Activated CD4-positive, CD25-positive, alpha-beta regulatory T cell (primary cell): ENCODE measurements at places on chromosomes 5 and 9.

DNA sequence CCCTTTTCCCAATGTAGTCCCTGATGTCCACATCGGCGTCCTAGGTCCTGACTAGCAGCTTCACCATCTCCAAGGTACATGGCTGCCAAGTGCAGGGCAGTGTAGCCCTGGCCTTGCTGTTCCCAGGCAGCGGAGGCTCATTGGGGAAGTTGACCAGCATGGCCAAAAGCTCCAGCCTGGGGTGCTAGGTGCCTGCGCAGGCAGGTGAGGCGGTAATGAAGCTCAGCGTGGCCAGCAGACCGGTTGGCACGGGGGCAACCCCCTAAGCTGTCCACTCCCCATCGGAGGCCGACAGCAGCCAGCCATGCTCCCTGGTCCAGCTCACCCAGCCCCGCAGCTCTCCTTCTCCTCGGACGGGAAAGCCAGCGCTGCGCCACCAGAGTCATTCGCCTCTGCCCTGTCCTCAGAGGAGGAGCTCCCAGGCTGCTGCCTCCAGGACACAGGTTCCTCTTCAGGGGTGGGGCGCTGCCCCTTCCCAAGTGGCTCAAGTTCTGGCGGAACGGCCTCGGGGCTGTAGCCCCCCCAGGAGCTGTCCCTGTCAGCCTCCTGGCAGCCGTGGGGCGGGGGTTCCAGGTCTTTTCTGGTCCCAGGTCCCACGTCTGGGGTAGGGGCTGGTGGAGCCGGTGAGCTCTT is 1218.2 kb downstream of the FOXD4L5 start:
- DNase-seq, result no peak

- no peak for DNase-seq
These were observed 2.0 kb downstream of the CDC14B start for GRCh38 chr9:96617439-96618185.

- DNase-seq, result no peak
These were observed 6.3 kb downstream of the SHB start for GRCh38 chr9:38062498-38063362.

GRCh38 chr9:137853392-137853995 is 24.1 kb upstream of the CACNA1B start:
- no peak for DNase-seq

DNA sequence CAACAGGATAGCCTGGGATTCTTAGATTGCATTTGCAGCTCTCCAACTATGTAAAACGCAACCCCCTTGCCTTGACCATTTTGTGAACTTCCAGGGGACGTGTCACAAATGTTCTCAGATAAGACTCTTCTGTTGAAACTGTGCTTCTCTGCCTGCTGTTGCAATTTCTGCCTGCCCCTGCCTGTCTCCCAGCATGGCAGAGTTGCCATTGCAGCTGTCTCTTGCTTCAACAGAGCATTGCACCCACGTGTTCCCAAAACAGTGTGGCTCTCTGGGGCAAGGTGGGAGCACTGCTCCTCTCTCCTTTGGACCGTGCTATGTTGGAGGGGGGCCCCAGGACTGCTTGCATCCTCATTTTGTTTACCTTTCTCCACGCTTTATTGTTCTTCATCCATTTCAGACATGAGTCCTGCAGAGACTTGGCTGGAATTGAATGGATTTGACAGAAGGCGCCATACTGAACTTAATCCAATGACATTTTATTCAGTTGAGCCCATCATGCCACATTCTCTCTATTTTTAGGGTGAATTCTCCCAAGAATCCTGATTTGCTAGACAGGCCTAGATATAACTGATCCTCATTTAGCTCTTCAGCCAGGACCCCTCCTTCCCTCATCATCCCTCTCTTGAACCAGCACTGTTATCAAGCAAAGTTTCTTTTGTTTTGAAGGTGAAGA is 90.7 kb downstream of the MAT2B start:
- no peak for DNase-seq

DNA sequence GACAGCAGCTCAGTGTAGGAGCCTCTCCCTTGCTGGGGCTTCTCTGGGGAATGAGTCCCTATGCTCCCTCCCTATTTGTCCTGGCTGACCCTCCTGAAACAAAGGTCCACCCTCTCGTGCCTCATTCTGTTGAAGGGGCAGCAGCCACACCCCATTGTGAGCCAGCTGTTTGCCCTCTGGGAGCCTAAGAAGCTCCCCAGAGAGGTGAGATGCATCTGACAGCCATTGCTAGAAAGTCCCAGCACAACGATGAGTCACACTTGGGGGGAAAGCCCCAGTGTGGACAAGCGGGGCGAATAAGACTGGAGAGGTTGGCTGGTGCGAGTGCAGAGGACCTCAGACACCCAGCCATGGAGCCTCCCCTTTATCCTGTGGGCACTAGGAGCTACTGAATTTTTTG is 101.4 kb downstream of the PPARGC1B start:
- no peak for DNase-seq

GRCh38 chr5:164346785-164347630 is 841.6 kb downstream of the MAT2B start:
- no peak for DNase-seq

GRCh38 chr5:172850454-172850797 is 16.4 kb downstream of the ERGIC1 start:
- DNase-seq, result no peak

DNA sequence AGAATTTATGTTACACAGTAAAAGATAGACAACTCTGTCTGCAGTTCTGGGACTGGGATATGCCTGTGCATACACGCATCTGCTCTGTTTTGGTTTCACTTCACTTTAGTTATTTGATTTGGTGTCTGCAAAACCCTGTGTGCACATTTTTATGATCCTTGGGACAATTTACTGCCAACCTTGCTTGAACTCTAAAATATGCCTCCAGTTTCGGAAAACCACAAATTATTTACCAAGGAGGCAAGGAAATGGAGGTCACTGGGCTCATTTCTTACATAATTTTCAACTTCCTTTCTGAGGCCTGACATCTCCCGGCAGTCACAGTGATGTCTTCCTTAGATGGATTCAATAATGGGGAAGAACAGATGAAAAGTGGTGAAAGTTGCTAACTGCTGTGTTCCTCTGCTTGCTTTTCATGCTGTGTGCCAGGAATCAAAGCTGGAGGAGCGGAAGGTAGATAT is 61.2 kb upstream of the TAF11L2 start:
- no peak for DNase-seq

DNA sequence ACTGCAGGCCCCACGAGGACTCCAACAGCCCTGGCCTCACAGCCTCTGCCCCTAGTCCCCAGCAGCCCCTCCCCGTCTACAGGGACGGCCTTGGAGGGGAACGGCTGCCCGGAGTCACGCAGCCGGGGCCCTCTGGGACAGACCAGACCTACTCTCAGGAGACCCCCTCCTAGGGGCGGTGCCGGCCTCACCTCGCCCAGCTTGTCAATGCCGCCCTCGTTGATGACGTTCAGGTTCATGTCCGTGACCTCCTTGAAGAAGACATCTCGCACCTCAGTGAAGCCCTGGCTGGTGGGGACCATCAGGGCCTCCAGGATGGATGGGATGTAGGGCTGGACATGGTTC is 58.6 kb downstream of the LRSAM1 start:
- no peak for DNase-seq

DNA sequence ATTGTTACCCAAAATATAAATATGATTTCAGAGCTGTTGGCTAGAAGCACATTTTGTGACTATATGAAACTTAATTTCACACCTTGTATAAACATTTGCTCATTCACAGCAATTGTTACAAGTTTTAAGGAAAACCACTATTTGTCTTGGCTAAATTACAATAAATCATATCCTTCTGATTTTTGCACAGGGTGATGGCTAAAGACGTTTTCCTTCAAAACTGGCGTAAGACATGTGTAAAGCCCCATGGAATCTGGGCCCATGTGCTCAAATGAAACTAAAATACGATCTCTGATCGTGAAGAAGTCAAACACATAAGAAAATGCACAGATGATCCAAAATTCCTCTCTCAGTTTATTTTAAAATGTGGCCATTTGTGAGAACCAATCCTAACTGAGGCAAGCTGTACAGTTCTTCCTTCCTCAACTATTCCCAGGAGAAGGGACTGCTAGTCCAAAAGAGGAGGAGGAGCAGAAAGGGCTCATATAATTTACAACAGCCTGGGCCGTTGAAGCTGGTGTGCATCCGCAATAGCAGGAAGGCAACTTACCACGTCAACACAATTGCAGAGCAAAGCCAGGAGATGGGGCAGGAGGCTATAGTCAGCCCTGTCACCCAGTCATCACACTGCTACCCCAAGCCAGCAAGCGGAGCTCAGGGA is 98.4 kb downstream of the MED27 start:
- DNase-seq, result no peak

DNA sequence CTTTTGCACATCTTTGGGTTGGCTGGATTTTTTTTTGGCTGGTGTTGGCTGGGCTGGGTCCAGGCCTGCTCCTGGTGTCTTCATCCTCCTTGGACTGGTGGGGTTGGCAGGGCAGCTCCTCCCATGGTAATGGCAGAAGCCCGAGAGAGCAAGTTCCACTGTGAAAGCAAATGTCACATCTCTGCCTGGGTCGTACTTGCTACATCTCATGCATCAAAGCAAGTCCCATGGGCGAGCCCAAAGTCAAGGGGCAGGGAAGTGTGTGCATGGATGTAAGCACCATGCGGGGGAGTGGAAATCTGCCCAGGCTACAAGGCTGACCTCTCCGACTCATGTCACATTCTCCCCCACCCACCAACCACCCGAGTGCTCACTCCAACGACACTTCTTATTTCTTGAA is 26.7 kb downstream of the NKX2-5 start:
- DNase-seq, result no peak

DNA sequence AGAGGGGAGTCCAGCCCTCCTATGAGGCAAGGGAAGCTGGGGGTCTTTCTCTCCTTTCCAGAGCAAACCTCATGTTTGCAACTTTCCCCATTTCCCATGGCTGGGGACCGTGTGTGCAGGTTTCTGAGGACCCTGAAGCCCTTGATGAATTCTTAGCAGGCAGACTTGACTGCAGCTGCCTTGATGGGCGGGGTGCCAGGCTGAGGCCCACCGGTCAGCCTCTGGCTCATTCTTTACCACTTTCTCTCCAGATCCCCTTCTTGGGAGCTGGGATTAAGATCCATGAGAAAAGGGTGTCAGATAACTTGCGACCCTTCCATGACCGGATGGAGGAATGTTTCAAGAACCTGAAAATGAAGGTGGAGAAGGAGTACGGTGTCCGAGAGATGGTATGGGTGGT is 30.0 kb upstream of the FOXI1 start:
- DNase-seq, result no peak

- no peak for DNase-seq
These were observed 801 bp upstream of the PRSS3 start for GRCh38 chr9:33794560-33794959.

DNA sequence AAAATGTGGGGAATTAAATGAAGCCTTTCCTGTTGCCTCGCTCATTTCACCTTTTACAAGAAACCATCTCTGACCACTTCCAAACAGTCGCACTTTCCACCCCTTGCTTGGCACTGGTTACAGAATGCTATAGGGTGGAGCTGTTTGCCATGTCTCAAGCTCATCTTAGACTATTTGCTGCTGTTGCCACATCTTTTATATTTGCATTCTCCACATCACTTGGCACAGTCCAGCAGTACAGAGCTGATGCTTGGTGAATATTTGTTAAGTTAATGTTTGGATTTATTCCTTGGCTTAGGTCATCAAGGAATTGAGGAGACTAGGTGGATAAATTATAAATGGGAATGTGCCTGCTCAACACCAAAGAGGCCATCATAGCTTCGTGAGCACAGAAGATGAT is 53.2 kb downstream of the GNA14 start:
- DNase-seq, result no peak

DNA sequence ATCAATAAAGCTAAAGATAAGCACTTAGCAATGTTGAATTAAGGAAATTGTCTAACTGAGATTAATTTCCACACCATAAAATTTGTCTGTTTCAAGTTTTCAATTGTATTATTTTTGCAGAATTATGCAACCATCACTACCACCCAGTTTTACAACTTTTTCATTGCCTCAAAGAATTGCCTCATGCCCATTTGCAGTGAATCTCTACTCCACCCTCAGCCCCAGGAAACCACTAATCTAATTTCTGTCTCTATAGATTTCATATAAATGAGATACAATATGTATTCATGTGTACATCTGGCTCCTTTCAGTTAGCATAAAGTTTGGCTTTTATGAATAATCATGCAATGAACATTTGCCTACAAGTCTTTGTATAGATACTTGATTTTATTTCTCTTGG is 72.9 kb downstream of the PTCD2 start:
- no peak for DNase-seq

GRCh38 chr5:73693573-73694061 is 67.6 kb downstream of the ARHGEF28 start:
- no peak for DNase-seq

- no peak for DNase-seq
These were observed 39.1 kb downstream of the TPD52L3 start for GRCh38 chr9:6367128-6367890.

DNA sequence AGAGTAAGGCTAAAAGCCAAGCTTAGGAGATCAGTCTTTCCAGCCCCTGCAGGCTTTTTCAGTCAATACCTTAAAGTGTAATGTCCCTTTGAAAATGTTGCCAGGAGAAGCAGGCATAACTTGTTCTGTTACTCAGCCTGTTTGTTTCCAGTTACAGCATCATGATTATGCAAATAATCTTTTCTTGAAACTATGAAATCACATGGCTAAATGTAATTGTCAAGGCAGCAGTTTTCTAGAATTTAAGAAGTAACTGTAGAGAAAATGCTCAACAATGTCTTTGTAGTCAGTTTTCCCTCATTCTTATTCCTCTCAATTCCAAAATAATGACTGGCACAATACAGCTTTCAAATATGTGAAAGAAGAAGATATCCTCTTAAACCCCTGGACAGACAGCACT is 1.9 kb upstream of the GPR107 start:
- DNase-seq, result no peak

GRCh38 chr5:155952486-155953089 is 374.4 kb upstream of the SGCD start:
- no peak for DNase-seq

GRCh38 chr9:127897193-127897692 is 2.2 kb downstream of the ST6GALNAC6 start:
- no peak for DNase-seq

GRCh38 chr9:71896761-71897160 is 14.2 kb downstream of the ABHD17B start:
- DNase-seq, result no peak

DNA sequence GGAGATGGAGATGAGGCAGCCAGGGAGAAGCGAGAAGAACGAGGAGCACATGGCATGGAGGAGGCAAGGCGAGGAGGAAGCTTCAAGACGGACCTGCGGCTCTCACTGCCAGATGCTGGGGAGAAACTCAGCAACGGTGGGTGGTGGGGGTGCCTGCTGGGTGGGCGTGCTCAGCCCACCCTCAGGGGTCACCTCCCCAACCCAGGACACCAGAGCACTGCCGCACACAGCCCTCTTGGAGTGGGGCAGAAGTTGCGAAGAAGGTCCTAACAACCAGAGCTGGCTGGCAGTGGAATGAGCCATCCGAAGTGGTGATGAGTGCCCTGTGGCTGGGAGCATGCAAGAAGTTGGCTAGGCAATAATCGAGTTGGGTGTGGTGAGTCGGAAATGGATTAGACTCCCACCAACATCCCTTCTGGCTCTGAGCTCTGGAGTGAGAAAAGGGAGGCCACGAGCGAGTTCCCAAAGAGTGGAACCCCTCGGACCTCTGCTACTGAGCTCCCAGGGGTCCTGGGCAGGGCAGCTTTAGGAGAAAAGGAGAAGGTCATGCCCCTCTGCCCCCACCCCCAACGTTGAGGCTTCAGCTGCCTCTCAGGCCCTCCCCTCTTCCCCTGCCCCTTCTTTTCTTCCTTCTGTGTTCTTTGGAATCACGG is 212.7 kb upstream of the MVB12B start:
- DNase-seq, result no peak
